ENCODE measurements at places on chromosomes 11 and 22.

- DNase-seq = no peak
These were observed 15.9 kb downstream of the DKK3 start for GRCh38 chr11:11992257-11993212.

DNA sequence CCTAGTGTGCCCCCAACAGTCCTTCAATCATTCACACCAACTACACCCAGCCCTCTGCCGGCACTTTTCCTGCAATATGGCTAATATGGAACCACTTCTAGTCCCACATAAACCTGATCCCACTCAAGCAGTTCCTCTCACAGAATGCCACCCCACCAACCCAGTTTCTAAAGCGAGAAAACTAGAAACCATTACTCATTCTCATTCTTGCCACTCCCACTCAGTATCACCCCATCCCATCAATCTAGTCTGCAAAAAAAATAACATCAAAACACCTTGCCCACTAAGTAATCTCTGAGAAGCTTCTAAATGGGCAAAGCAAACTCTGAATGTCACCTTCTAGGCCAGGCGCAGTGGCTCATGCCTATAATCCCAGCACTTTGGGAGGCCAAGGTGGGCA is 17.9 kb downstream of the NAP1L4 start:
- no peak for DNase-seq

- DNase-seq = no peak
These were observed 35.7 kb downstream of the DAGLA start for GRCh38 chr11:61715867-61716266.

DNA sequence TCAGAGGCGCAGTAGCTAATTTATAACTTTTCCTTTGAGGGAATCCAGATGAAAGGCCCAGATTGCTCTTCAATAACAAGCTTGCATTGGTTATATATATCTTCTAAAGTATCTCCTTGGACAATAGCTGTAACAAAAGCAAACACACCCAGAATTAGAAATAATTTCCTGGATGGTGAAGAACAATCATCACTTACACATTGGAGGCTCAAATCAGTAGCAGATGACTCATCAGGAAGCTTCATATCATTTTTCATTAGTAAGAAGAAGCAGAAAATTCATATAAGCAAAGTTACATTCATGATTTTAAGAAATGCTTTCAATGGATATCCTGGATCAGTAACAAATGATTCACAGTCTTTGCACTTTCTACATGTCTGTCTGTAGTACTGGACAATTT is 173.6 kb upstream of the CCDC90B start:
- DNase-seq = no peak

- peak; percentile 5 for DNase-seq
These were observed 12.6 kb downstream of the KCNQ1OT1 start for GRCh38 chr11:2687223-2687530.

DNA sequence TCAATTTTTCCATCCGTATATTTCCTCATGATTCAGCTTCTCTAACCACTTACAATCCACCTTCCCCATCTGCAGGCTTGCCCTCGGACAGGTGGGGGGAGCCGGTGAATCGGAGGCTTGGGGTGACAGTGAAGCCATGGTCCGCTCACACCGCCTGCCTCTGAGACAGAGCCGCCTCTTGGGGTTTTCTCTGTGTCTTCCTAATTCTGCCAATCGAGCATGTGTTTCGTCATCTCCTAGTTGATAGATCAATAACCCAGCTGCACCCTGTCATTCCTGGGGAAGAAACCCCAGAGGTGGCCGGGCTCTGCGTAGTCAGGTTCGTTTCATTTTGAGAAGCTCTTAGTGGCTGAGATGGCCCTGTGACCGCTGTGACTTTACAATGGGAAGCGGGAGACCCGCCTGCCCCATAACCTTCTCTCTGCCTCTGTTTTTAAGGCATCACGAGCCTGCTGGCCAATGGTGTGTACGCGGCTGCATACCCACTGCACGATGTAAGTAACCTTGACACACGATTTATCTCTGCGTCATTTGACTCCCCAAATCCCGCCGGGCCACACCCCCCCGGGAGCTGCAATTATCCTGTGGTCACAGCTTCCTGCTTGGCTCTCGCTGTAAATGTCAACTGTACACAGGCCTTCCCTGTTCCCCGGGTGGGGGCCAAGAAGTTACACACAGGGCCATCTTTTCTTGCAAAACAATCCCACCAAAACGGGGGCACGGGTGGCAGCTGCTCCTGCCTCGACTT is 33.3 kb downstream of the ANO1 start:
- peak; percentile 33 for DNase-seq

DNA sequence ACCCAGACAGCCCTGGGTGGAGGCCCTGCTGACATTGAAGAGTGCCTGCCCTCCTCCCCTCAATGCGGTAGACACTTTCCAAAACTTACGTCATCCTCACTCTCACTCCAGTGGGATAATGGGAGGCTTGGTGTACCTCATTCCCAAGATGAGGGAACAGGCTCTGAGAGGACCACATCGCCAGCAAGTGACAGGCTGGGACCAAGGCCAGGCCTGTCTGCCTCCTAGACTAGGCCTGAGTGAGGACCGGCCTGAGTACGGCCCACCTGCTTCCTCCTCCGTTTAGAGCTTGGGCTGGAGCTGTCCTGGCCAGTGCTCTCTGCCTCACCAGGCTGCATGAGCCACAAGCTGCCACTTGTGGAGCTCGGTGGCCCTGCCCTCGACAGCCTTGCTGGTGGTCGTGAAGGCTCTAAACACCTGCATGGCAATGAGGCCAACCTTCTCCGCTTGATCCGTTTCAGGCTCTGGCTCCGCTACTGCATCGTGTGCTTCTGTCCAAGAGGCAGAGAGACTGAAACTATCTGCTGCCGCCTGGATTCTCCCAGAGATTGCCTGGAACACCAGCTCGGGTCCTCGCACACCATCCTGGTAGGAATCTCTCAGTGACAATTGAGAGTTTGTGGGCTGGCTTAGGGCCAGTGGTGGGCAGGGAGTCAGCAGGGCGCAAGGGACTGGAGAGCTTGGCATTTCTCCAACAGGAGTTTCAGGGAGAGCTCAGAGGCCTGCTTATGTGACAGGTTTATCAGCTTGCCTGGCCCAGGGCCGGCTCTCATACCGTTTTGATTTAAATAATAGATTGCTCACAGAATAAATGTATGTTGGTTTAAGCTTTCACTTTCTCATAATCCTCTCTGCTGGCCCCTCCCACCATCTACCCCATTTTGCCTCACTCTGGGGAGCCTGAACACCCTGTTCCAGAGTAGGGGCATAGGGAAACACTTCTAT is 9.4 kb downstream of the LRRC75B start:
- DNase-seq = no peak

DNA sequence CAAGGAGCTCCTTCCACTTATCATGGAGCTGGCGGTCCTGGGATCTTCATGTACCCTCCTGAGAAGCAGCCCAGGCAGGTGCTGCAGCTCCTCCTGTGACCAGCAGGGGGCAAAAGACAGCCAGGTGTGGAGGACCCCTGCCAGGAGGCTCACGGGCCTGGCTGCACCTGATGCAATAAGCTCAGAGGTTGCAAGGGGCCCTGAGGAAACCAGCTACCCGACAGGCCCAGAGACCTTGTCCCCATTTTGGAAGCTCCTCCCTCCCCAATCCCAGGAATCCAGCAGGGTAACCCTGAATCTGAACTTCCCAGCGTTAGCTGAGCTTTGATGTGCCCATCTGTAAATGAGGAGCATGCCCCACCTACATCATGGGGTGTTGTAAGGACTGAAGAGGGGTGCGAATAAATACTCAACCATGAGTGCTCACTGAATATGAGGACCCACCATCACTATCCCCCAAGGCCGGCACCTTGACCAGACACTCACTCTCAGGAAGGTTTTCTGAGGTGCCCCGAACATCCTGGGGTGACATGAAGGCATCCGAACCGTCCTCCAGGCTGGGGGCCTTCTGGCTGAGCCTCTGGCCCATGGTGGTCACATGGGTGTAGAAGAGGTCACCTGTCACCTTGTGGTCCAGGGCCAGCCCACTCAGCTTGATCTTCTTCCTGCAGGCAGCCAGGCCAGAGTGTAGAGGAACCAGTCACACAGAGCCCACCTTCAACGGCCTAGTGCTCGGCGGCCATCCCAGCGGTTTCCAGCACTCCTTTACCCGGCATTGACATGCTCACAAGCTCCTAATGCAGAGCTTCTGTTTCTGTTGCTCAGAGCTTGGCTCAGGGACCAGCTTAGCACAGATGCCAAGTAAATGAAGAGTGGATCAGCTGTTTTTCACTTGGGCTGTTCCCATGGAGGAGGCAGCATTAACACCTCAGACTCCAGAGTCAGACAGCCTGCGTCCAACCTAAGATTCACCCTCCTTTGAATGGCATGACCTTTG is 21.7 kb downstream of the SLC43A1 start:
- peak; percentile 95 for DNase-seq

- DNase-seq = no peak
These were observed 7.3 kb downstream of the ADORA2A start for GRCh38 chr22:24434471-24435322.

- DNase-seq = no peak
These were observed 191.3 kb downstream of the KIF18A start for GRCh38 chr11:27916541-27917100.

- DNase-seq = no peak
These were observed 32.5 kb upstream of the PANX2 start for GRCh38 chr22:50138041-50138440.

DNA sequence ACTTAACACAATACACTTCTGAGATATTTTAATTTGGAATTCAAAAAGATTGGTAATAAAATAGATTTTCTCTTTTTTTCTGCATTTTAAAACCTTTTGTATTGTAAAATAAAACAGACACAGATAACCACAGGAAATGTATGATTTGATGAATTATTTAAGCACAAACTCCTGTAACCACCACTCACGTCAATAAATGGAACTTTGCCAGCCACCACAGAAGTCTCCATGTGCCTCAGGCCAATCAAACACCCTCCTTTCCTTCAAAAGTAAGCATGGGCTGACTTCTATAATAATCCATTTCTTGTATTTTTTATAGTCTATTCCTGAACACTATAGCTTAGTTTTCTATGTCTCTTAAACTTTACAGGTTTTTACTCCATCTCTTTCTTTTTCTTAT is 721.7 kb downstream of the DLG2 start:
- DNase-seq = no peak

GRCh38 chr11:100756559-100756958 is 69.5 kb downstream of the ARHGAP42 start:
- no peak for DNase-seq

GRCh38 chr11:71241721-71242259 is 10.6 kb downstream of the SHANK2 start:
- DNase-seq = no peak

Measured in WTC11 (cell line).